NCI-H69 (cell line): ENCODE measurements at places on chromosomes 6 and 20.

- no peak for DNase-seq
Measured at GRCh38 chr6:45415315-45415714, 37.6 kb upstream of the SUPT3H start.

GRCh38 chr6:34285448-34286164 is 36.8 kb upstream of the SMIM29 start:
- no peak for DNase-seq

DNA sequence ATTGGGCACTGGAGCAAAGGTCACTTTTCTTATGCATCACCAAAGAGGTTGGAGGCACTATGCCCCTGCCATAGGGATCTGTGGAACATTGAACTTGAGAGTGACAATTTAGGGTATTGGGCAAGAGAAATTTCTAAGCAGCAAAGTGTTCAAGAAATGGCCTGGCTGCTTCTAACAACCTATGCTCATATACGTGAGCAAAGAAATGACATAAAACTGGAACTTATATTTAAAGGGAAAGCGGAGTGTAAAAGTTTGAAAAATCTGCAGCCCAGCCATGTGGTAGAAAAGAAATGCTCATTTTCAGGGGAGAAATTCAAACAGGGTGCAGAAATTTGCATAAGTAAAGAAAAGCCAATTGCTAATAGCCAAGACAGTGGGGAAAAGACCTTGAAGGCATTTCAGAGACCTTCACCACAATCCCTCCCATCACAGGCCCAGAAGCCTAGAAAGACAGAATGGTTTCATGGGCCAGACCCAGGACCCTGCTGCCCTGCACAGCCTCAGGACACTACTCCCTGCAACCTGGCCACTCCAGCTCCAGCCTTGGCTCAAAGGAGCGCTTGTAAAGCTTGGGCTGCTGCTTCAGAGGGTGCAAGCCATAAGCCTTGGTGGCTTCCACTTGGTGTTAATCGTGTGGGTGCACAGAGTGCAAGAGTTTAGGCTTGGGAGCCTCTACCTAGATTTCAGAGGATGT is 24.4 kb downstream of the NCR2 start:
- DNase-seq: peak; percentile 15

- DNase-seq: peak; percentile 58
Measured at GRCh38 chr6:17719323-17720041, 12.8 kb upstream of the NUP153 start.

DNA sequence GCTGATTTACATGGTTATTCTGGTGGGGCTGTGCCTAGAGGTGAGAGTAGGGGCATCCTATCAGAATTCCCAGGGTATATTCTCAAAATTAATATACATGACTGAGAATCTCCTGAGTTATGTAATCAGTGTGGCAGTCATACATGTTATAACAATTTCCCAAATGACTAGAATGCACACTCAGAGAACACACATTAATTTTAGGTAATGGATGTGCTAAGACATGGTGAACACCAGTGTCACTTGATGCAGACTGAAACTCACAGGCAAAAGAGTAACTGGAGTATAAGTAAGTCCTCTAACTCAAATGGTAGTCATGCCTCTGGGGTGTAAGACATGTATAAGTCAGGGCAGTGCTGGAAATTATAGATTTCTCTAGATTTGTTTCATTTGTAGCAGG is 1198.4 kb upstream of the CITED2 start:
- no peak for DNase-seq

DNA sequence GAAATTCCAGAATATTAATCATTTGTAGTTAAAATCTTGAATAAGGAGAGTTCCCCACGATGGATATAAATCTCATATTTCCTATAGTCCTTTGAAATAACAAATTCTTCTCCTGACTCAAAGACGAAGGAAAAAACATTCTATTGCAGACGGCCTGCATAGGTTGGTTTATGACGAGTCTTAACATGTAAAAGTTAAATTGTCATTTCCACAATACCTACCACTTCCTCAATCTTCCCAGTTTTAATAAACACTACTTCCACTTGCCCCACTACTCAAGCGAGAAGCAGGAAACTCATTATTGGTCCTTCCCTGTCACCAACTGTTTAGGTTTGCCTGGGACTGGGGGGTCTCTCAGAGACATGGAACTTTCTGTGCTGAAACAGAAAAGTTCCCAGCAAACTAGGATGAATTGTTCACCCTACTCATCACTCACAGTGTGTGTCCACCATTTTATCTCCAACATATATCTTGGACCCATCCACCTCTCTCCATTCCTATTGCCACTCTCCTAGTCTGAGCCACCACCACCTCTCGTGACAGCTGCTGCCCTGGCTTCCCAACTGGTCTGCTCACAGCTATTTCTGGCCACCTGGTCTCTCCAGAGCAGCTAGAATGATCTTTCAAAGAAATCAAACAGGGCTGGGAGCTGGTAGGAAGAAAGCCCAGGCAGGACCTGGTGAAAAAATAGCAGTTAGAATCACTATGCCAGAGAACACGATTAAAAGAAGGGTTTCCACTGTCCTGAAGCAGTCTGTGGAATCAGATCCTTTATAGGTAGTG is 15.1 kb upstream of the ZSCAN9 start:
- DNase-seq: peak; percentile 3

DNA sequence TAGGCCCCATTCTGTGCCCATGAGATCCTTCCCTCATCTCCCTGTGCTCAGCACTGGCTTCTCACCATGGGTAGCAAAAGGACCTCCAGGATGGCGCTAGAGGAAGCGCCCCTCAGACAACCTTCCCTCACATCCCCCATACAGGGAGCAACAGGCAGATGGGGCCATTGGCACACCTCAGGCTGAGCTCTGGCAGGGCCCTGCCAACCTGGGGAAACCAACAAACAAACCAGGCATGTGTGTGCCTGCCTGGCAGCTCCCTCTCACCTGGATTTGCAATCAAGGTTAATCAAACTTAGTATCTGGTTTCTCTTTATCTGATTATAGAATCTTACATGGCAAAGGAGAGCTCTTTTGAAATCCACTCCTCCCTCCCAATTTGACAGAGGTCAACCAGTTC is 134.9 kb downstream of the SLC23A2 start:
- DNase-seq: peak; percentile 62

GRCh38 chr20:10185741-10186558 is 32.7 kb upstream of the SNAP25 start:
- peak; percentile 95 for DNase-seq

DNA sequence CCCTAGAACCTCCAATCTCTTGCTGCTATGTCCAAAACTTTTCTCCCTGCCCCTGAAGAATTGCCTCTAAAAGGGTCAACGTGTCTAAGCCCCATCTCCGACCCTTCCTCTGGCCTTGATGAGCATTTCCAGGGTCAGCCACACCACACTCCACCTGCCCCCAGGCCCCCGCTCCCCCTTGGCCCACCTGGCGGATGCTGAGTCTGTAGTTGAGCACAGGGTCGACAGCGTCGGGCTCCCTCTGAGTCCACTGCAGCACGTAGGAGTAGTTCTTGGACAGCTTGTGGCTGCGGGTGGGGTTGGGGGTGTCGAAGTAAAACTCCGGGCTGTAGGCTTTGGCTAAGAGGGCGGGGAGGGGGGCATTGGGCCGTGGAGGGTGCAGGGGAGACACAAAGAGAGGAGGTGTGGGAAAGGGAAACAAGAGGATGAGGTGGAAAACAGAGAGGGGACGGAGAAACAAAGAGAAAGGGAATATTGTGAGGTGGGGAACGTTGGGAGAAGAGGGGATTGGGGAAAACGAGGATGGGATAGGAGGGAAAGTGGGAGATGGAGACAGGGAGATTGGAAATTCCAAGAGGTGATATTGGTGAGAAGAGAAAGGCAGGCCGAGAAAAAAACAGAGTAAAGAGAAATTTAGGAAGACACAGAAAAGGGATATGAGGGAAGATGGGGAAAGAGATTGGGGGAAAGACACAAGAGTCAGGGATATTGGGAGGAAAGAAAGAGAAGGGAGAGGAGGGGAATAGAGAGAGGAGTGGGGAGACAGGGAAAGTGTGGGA is 50.5 kb downstream of the MDGA1 start:
- DNase-seq: no peak

DNA sequence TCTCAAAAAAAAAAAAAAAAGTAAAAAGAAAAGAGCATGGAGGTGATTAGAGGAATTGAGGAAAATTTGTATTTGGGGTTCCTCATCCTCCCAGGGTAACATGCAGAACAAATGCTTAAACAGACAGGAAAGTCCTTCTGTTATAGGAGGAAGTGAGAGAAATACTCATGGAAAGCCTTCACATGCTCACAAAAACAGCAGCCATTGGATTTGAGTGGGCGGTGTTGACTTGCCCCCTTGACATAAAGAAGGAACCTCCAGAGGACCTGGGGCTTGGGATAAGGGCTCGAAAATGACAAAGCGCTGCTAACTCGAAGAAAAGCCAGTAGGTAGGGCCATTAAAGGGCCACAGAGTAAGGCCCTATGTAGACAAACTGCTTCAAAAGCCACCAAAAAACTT is 17.5 kb upstream of the SAMHD1 start:
- no peak for DNase-seq

- DNase-seq: peak; percentile 90
Measured at GRCh38 chr6:140208286-140208685, 833.8 kb upstream of the CITED2 start.

DNA sequence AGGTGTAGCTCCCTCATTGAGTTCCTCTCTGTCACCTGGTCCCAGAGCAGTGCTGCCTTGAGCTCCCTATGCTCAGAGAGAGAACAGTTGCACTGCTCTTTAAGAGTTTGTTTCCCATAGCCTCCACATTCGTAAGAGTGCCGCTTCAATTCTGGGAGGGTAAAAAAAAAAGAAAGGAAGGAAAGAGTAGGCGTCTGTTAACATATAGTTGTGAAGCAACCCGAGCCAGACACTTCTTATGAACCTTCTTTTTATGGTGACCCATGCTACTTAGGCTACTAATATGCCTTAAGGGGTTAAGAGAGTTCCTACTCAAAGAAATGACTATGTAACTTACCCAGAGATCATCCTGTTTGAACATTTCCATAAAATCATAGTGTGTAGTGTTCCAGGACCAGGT is 4.3 kb upstream of the ARG1 start:
- no peak for DNase-seq

DNA sequence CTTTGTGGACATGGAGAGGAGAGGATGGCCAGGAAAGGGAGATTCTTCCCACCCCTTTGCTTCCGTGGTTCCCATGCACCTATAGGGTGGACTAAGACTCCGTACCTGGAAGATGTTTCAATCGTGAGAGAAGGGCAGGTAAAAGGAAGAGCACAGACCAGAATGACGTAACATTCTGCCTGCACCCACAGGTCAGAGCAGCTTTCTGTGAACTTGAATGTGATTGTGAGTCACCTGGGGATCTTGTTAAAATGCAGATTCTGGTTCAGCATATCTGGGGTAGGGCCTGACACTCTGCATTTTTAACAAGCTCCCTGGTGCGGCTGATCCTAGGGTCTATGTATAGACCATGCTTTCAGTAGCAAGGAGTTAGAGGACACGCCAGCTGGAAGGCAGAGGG is 164.1 kb upstream of the SGK1 start:
- no peak for DNase-seq

GRCh38 chr6:116883005-116883404 is 6.0 kb downstream of the RFX6 start:
- no peak for DNase-seq

DNA sequence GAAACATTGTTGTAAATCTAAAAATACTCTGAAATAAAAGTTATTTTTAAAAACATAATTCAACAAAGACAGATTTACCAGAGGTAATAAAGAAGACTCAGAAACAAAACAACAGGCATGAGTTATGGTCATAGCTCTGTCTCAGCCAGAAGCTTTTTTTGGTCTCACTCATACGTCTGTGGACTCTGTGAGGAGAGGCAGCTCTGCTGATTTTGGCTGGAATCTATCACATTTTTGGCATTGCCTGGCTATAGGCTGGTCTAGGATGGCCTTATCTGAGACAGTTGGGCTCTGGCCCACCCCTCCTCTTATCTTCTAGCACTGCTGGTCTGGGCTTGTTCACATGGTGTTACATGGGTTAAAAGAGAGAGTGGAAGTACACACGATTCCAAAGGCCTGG is 514.0 kb upstream of the BTBD3 start:
- no peak for DNase-seq

DNA sequence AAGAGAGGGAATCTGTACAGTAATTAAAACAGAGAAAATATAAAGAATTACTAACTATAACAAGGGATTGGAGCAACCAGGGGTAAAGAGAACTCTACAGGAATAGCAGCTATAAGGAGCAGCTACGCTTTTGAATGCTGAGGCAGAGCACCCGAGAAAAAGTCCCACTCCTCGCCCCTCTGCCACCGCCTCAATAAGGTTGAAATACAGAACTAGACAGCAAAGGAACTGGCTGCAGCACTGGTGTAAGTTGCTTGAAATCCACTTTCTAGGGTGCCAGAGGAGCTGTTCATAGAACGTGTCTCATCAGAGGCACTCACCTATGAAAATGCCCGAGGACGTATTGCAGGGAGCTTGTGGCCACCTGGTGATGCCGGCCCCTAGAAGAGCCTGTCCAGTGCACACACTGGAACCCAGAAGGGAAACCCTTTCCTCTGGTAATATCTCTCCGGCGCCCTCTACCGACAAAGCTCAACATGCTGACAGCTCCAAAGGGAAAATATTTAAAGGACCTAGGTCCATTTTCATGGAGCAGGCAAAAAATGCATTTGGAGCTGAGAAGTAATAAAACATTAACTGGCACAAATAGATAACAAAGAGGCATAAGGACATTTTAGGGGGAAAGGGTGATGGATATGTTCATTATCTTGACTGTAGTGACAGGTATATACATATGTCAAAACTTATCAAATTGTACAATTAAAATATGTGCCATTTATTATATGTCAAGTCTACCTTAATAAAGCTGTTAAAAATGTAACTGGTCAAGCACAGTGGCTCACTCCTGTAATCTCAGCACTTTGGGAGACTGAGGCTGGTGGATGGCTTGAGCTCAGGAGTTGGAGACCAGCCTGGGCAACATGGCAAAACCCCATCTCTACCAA is 137.4 kb upstream of the HDAC2 start:
- peak; percentile 65 for DNase-seq

DNA sequence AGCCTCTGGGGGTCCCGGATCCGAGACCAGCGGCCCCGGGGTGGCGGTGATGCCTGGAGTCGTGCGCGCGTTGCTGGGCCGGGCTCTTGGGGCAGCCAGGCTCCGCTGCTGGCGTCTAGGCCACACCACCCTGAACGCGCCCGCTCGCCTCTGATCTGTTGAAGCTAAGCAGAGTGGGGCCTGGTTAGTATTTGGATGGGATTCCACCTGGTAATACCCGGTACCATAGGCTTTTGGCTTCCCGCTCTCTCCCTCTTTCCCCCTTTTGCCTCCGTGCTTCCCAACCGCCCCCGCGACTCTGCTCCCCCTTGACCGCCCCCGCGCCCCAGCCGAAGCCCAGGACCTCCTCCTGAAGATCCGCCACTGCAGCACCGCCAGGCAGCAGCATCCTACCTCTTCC is 1383.5 kb upstream of the DEFB115 start:
- peak; percentile 76 for DNase-seq

GRCh38 chr6:13285705-13286104 is 42.6 kb downstream of the TBC1D7 start:
- no peak for DNase-seq

GRCh38 chr6:163408352-163408991 is 6.0 kb upstream of the QKI start:
- DNase-seq: no peak

DNA sequence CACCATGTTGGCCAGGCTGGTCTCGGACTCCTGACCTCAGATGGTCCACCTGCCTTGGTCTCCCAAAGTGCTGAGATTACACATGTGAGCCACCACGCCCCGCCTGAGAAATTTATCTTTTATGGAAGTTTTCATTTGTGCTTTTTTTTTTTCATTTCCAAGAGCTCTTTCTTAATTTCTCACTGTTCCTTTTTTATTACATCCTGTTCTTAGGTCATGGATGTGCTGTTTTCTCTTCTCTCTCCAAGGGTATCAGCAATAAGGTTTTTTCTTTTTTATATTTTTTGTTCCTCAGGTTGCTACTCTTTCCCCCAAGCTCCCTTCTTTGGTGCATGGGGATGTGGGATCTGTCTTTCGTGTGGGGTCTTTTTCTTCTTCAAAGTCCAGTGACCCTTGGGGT is 21.2 kb upstream of the LSM14B start:
- DNase-seq: no peak
